ENCODE measurements at places on chromosomes 4 and X.

- no peak for DNase-seq
These were observed 12.4 kb upstream of the PIN4 start for GRCh38 chrX:72169008-72169728.

DNA sequence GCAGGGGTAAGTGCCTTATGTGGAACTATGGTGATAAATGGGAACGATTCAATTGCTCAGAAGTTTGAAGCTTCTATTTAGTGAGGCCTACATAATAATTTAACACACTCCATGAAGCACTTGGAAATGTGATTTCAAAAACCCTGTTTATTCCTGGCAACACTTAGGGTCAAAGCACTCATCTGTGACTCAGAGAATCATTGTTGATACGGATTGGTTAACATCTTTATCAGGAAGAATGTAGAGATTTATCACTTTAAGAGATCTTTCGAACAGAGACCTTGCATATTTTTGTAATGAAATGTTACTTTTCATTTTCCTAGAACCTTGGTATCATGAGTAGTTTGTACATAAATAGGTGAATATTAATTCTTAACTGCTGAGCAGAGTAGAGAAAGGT lies 269.1 kb upstream of the SLIT2 start:
- no peak for DNase-seq

- peak; percentile 73 for DNase-seq
These were observed 81.5 kb upstream of the EGFL6 start for GRCh38 chrX:13487731-13488505.

- DNase-seq: no peak
These were observed 1.1 kb upstream of the NKX3-2 start for GRCh38 chr4:13545394-13545808.

GRCh38 chr4:145083891-145084605 lies 13.9 kb downstream of the ANAPC10 start:
- no peak for DNase-seq

- DNase-seq: no peak
These were observed 454.1 kb downstream of the PDGFC start for GRCh38 chr4:156517546-156517945.

GRCh38 chrX:136395271-136395670 lies 92.5 kb upstream of the BRS3 start:
- no peak for DNase-seq

DNA sequence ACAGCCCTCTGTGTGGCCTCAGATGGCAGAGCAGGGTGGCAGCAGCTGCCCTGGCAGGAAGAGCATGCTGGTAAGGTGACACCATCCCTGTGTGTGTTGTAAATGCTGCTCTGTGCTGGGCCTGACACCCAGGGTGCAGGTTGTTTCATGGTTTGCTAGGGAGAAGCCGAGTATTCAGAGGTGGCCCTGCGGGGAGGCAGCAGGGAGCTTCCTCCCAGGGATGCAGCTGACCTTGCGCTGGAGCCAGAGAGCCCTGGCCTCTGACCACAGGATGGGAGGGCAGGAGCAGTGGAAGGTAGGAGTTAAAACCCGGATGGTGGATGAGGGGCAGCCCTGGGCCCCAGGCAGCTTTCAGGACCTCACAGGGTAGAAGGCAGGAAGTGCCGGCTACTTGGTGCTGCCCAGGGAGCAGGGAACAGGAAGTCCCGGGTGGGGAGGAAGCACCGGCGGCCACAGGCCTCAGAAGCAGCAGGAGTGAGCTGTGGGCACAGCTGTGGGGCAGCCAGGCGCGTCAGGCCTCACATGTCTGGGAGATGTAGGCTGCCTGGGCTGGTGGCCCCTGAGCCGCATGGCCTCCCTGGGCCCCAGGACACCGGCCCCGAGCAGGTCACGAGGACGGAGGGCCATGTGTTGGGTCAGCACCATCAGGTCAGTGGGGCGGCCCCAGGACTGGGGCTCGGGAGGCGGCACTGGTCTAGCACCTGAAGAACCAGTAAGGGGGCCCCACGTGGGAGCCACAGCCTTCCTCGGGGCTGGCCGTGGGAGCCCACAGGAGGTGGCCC lies 19.1 kb downstream of the SH3BP2 start:
- peak; percentile 39 for DNase-seq

DNA sequence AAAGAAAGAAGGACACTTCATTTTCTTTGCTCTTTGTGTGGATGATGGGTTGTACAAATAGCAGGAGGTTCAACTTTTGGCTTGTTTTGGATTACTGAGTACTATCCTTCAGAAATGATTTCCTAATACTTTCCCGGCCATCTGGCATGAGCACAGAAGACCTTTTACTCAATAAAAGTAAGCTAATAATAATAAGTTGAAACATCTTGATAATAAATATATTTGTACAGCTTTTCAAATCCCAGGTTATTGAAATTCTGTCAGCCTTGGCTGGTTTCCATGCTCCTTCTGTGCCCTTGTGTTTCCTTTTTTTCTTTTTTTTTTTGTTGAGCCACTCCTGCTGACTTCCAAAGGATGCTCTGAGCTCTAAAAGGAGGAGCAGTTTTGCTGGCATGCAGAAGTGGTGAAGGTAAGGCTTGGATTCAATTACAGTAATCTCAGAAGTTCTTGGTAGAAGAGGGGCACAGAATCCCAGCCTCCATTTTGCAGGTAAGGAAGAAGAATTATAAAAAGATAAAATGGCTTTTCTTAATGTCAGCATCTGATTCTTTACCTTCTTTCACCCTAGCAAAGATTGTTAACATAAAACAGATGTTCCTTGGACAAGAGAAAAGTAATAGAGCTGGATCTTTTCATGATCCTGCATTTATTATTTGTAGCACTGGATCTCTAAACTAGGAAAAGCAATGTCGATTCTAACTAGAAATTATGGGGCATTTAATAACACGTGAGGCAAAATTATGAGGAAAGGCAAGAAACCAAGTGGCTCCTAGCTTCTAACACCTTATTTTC lies 31.9 kb downstream of the REPS2 start:
- no peak for DNase-seq

GRCh38 chrX:107741404-107741790 lies 34.2 kb downstream of the TSC22D3 start:
- no peak for DNase-seq

DNA sequence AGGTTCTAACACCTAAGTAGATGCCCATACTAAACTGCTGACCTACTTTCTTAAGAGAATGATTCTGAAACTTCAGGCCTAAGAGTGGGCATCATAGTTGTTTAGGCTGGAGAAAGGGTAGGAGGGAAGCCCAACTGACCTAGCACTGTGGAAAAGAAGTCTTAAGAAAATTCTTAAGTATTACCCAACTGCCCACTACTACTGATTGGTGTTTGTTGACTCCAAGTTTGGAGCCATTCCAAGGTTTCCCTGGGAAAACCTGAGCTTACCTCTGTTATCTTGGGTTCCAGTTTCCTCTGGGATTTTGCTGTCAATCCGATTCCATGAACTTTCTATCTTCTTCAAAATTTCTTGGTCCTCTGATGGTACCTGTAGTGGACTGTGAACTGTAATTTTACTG lies 23.9 kb downstream of the ANKRD17 start:
- DNase-seq: no peak

DNA sequence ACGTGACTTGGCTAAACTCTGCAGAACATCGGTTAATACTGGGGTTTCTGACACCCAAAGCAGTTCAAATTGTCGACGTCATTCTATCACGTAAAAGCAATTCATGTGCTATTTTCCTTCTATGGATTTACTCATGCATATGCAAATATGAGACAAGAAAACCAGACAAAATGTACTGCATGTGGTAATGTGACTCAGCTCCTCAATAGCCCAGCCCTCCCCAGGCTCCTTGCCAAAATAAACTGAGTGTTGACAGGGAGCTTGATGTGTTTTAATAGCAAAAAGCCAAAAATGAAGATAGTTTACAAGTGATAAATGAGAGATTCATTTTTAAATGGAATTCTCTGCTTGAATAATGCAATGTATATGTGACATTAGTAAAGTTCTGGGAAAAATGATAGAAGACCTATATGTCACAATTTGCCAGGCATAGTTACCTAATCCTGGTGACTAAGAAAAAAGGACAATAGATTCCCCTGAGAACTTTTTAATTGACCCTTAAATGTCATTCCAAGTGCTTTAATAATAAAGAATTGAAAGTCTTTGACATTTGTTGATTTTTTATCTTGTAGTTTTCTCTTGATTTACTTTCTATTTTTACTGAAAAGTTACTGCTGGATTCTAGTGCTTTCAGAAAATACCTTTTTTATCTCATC lies 1700.6 kb upstream of the TENM3 start:
- DNase-seq: peak; percentile 5

DNA sequence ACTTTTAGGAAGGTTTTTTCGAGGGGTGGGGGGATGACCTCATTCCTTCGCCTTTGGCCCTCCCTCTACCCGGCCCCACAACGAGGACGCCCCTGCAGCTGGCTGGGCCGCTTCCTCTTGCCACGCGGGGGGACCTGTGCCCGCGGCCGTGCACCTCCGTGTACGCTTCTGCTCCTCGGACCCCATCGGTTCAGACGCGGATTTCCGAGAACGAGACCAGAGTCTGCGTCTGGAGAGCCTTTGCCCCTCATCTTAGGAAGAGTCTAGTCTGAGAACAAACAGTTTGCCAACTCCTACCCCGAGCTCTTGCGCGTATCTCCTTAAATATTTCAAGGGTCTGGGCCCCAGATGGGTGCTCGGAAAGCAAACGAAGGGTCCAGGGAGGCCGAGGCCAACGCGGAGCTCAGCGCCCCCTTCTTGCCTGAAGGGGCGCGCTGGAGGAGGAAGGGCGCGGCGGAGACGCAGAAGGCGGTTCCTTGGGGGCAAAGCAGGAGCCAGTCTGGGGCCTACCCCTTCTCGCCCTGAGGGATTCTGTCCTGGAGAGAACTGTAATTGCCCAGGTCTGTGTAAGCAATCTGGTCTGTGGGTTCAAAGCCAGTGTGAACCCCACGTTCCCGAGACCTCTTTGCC lies 3.9 kb upstream of the SFRP2 start:
- no peak for DNase-seq

DNA sequence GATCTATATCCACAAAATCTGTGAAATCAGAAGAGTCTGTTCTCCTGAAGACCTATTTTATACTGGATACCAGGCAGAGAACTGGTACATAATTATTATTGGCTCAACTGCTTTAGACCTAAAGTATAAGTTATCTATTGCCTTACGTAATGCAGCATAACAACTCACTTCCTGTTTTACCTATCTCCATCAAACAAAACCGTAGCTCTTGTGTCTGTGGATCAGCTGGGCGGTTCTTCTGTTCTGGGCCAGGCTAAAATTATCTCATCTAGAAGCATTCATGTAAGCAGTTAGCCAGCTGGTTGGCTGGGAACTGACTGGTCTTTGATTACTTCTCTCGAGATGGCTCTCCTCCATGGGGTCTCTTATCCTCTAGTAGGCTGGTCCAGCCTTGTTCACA lies 57.8 kb downstream of the PPP1R2C start:
- DNase-seq: no peak

- DNase-seq: no peak
These were observed 25.5 kb downstream of the INTS12 start for GRCh38 chr4:105683038-105683437.
